ENCODE measurements at places on chromosomes 6 and 20.
A peak's percentile ranks its signal among the peaks of the same experiment; 100 is the strongest.

DNA sequence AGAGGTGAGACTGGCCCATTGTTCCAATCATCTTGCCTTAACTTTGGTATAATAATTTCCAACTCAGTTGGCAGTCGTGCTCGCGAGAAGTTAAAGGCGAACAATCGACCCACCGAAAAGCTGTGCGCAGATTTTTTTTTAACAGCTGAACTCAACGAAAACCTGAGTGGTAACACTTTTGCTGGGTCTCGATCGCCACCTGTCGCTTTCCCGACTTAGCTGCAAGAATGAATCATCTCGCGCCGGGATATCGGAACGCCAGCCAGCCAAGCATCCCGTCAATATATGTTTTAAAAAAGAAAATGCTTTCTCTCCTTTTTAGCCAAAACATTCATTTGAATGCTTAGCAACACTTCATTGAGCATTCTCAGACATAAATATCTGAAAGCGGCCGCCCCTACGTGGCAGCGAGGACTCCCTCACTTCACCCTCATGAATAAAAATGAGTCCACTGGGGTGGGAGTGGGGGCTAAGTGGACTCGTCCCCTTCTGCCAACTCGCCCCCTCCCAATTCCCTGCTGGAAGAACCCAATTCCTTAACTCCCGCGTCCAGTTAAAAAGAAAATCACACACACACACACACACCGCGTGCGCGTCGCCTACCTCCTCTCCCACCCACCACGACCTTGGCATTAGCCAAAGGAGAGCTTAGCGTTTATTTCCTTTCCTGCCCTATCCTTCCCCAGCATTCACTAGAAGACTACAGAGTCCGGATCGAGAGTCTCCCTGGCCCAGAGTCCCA lies 1.5 kb downstream of the COL12A1 start:
- peak; percentile 84 for DNase-seq

DNA sequence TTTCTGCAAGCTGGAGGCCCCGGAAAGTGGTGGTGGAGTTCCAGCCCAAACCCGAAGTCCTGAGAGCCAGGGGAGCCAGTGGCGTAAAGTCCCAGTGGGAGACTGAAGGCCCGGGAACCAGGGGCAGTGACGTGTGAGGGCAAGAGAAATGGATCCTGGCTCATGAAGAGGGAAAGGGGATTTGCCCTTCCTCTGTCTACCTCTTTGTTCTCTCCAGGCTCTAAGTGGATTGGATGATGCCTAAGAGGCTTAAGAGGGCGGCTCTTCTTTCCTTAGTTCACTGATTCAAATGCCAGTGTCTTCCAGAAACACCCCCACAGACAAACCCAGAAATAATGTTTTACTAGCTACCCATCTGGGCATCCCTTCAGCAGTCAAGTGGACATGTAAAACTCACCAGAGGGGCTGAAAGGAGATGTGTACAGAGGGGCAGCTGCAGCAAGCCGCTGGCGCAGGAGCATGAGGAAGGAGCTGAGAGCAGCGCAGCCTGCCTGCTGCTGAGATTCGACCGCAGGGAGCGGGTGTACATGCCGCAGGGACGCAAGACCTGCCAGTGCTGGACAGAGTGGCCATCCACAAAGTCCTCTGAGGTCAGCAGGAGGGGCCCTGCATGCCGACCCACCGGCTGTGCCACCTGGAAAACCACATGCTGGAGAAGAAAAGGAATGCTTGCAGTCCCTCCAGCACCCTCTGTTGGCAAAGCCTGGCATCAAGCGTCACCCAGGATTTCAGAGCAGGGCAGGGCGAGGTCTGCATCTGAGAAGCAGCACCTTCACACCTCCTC lies 29.5 kb downstream of the CDYL start:
- DNase-seq, result peak; percentile 35

DNA sequence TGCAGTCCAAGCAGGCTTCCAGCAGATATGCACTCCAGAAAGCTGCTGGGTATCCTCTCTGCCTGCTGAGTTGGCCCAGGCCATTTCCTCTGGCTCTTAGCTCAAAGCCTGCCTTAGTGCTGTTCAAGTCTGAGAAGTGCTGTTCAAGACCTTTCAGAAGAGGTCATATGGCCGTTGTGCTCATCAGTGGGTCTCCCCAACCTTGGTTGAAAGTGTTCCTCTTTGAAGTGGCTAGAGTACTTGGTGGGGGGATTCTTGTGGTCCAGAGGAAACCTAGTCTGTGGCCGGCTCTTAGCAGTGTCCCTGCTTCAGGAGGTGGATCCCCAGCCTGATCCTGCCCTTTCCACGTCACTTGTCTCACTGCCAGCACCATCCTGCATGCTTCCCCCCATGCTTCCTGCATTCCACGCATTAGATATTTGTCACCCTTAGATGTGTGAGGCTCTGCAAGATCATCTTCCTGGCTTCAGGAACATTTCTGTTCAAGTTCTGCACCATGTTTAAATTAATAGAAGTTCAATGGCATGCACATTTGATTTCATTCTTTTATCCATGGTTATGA lies 105.0 kb downstream of the FIG4 start:
- DNase-seq, result no peak

DNA sequence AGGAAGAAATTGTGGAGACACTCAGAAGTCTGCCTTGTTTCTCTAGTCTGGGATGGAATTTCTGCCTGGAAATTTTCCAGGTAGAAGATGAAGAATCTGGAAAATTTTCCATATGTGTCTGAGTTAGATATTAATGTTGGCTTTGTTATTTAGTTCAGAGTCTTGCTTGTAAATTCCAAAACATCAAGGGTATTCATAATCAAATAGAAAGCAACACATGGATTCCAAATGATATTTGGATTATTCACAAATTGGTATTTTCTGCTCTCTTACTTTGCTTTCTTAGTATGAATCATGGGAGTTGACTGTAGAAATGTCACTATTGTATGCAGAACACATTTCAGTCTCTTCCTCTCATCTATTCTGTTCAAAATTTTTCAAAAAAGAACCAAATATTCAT lies 116.0 kb downstream of the GRIK2 start:
- DNase-seq, result no peak

GRCh38 chr6:107957308-107957908 lies 600 bp downstream of the SEC63 start:
- peak; percentile 42 for DNase-seq

- DNase-seq, result no peak
Observed at GRCh38 chr20:3461911-3462677, 8.7 kb upstream of the ATRN start.

- DNase-seq, result no peak
Observed at GRCh38 chr6:14121936-14122344, 4.4 kb downstream of the CD83 start.

GRCh38 chr6:133699741-133700385 lies 189.1 kb upstream of the TCF21 start:
- no peak for DNase-seq

- DNase-seq, result no peak
Observed at GRCh38 chr6:139079018-139079417, 50.5 kb downstream of the ABRACL start.

- no peak for DNase-seq
Observed at GRCh38 chr20:18090044-18090443, 32.3 kb upstream of the OVOL2 start.

- DNase-seq, result no peak
Observed at GRCh38 chr6:44475417-44475778, 87.9 kb downstream of the CDC5L start.

- DNase-seq, result no peak
Observed at GRCh38 chr20:16299897-16300296, 273.4 kb downstream of the KIF16B start.

- no peak for DNase-seq
Observed at GRCh38 chr6:69378326-69378725, 418.5 kb downstream of the LMBRD1 start.

DNA sequence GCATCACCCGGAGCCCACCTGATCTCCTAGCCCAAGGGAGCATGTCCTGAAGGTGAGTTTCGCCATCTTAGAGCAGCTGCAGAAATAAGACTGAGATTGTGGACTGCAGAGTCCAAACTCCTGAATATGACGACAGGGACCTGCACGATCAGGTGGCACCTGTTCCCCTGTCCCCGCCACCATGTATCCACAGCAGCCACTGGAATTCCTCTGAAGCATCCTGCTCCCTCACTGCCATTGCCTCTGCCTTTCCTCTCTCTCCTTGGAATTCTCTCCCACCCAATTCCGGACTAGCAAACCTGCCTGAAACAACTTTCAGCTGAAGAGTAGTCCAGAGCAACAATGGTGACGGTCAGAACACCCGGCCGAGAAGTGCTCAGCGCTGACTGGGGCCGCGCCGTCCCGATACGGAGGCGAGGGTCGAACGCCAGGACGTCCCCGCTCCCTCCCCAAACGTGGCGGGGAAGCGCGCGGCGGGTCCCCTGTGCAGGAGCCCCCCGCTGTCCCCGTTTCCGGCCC lies 694 bp upstream of the FAM120B start:
- no peak for DNase-seq

Measured in RWPE1 (cell line).